ENCODE measurements at places on chromosomes 11 and 22.

- no peak for DNase-seq
Measured at GRCh38 chr11:102295045-102295444, 22.2 kb upstream of the BIRC3 start.

- DNase-seq, result no peak
Measured at GRCh38 chr22:49847751-49848689, 5.6 kb upstream of the ZBED4 start.

DNA sequence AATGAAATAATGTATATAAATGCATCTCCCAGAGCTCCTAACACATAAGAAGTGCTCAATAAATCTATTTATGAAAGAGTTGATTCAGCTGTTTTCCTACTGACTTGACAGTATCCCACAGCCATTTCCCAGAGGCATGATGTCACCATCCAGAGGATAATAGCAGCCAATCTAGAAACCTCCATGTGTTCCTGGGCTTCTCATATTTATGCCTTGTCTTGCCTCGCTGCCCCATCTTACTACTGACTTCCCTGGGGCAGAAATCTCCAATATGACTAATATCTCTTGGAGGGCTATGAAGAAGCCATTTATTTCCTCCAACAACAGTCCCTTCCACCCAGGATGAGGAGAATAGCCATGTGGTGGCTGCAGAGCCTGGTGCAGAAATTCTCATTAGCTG lies 115.4 kb upstream of the NAV2 start:
- DNase-seq, result no peak

DNA sequence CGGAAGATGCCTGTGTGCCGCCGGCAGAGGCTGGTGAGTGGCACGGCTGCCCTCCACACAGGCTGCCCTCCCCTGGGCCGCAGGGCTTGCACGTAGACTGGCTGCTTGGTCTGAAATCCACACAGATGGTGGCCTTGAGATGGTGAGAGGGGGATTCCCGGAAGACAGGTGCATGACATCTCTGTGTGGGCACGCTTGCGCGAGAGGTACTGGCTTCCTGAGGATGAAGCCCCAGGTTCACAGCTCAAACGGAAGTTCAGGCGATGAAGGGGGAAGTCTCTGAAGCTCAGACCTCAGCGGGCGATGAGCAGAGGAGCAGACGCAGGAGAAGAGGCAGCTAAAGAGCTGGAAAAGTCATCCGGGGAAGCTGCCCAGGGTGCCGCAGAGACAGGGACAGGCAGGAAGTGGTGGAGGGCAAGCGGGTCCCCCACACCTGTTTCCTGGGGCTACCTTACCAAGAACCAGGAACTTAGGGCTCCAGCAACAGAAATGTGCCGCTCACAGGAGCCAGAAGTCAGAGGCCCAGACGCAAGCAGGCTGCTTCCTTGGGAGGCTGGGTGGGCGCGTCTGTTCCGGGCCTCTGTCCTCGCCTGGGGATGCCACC lies 7.2 kb downstream of the CRELD2 start:
- peak; percentile 88 for DNase-seq

GRCh38 chr11:121740902-121741301 lies 288.1 kb upstream of the SORL1-AS1 start:
- DNase-seq, result no peak

DNA sequence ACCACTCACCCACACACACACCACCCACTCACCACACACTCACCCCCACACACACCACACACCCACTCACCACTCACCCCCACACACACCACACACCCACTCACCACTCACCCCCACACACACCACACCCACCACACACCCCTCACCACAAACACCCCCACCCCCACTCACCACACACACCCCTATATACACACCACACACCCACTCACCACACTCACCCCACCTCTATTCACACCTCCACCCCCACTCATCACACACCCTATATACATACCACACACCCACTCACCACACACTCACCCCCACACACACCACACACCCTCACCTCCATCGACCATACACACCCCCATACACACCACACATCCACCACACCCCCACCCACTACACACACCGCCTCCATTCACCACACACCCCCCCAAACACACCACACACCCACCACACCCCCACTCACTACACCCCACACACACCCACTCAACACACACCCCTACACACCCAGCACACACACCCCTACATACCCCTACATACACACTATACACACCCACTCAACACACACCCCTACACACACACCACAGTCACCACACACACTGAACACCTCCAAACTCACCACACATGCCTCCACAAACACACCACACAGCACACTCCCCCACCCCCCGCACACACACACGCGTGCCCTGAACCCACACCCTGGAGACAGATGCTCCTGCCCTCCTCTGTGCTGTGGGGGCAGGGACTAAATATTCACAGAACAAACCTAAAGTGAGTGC lies 19.0 kb upstream of the TTLL12 start:
- no peak for DNase-seq

GRCh38 chr11:66327171-66328030 lies 8.8 kb downstream of the RIN1 start:
- DNase-seq, result no peak

DNA sequence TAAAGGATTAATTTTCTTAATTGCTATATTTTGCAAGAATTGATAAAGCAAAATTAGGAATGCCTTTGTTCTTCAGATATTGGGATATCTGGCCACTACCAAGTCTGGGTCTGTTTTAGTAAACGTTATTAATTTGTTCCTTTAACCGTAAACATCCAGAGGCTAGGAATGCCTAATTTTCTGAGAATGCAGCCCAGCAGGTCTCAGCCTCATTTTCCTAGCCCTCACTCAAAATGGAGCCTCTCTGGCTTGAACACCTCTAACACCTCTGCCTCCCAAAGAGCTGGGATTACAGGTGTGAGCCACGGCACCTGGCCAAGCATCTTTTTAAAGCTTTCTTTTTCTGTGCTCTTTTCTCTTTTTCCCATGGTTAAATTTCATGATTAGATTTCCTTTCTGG lies 18.4 kb downstream of the TMEM135 start:
- DNase-seq, result no peak

GRCh38 chr22:40531951-40532900 lies 104.3 kb downstream of the MRTFA start:
- DNase-seq, result no peak

GRCh38 chr11:75523811-75524664 lies 1.7 kb downstream of the GDPD5 start:
- DNase-seq, result no peak

GRCh38 chr22:46068593-46069491 lies 81.5 kb upstream of the PPARA start:
- DNase-seq, result no peak

DNA sequence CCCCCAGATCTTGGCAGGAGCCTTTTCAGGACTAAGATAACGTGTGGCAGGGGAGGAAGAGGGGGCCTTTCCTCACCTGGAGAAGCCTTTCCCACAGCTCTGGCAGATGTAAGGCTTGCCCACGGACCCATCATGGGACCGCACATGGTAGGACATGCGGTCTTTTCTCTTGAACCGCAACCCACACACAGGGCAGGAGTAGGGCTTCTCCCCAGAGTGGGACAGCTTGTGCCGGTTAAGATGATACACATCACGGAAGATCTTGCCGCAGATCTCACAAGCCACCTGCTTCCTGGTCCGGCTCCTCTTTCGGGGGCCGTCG lies 1.9 kb downstream of the PATZ1 start:
- peak; percentile 44 for DNase-seq

GRCh38 chr11:17415523-17416104 lies 27.2 kb upstream of the KCNJ11 start:
- DNase-seq, result no peak

GRCh38 chr22:49966774-49967705 lies 6.5 kb downstream of the PIM3 start:
- no peak for DNase-seq
